NB4 (cell line): ENCODE measurements at places on chromosomes 2 and 18.
A peak's percentile ranks its signal among the peaks of the same experiment; 100 is the strongest.

DNA sequence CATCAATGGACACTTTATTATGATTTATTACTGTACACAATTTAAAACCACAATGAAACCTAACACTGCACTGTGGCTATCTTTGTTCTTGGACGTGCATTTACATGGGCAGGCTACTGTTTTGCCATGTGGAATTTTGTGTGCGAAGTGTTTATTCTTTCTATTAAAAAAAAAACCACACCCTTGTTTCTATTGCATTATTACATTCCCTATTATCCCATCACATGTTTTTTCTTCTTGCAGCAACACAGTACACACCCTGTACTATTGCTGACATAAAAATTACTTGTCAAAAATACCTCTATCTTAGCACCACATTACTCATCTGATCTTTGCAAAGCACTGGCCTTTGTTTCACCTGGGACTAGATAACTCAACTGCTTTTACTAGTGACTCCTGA lies 1.5 kb downstream of the RNF152 start:
- DNase-seq: no peak

DNA sequence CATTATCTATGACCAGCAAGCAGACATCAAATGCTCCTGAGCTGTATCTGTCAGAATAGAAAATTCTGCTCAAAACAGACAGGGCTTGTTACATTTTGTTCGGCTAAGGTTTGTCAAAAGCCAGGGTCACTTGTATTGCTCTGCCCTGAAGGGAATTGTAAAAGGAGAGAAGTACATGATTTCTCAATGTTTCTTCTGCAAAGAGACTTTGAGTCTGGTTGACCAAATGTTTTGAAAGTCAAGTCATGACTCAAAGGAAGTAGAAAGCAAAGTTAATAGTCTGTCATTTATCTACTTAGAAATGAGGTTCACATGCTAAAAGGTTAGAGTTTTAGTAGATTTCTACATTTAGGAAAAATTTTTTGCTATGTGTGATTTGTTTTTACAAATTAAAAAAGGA lies 1624.1 kb upstream of the ZEB2 start:
- DNase-seq: peak; percentile 14

DNA sequence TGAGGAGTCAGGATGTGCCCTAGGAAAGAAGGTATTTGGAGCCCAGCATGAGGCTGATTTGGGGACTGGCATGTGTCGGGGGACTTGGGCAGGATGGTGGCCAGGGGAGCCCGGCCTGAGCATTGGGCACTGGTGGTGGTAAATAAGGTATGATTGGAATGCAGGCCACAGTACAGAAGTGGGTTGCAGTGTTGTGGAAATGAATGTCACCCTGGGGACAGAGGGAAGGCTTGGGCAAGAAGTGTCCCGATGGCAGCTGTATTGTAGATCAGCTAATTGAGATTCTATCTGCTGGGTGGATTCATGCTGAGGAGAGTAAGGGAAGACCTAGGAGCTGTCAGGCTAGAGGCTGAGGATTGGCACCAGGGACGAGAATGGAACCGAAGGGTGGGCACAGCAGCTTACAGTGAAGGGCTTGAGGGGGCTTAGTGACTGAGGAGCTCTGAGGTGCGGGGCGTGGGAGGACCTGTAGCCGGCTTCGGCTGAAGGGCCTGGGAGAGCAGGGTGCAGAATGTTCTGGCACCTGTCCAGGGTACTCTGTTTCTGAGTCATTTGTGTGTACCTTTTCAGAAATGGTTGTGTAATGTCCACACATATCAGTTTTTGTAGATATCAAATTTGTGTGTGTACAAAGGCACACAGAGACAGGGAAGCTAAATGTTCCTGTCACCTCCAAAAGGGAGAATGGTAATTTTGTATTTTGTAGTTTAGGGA lies 170.2 kb downstream of the PRKCE start:
- no peak for DNase-seq

- DNase-seq: no peak
These were observed 33.9 kb upstream of the TBC1D8 start for GRCh38 chr2:101185085-101185484.

GRCh38 chr2:230921806-230922595 lies 3.0 kb downstream of the GPR55 start:
- DNase-seq: no peak

- DNase-seq: no peak
These were observed 38.1 kb downstream of the ZNF236 start for GRCh38 chr18:76860411-76860810.

- DNase-seq: peak; percentile 80
These were observed 3.5 kb downstream of the CNDP2 start for GRCh38 chr18:74499633-74500032.

GRCh38 chr18:26057344-26057773 lies 33.1 kb downstream of the SS18 start:
- no peak for DNase-seq

GRCh38 chr2:79320871-79321270 lies 161.3 kb upstream of the REG3A start:
- DNase-seq: no peak

- peak; percentile 50 for DNase-seq
These were observed 11.7 kb downstream of the LYPD6B start for GRCh38 chr2:149050188-149050587.

GRCh38 chr2:240472078-240472790 lies 36.8 kb downstream of the GPC1 start:
- DNase-seq: no peak

GRCh38 chr2:164287056-164287455 lies 334.2 kb downstream of the GRB14 start:
- DNase-seq: no peak

DNA sequence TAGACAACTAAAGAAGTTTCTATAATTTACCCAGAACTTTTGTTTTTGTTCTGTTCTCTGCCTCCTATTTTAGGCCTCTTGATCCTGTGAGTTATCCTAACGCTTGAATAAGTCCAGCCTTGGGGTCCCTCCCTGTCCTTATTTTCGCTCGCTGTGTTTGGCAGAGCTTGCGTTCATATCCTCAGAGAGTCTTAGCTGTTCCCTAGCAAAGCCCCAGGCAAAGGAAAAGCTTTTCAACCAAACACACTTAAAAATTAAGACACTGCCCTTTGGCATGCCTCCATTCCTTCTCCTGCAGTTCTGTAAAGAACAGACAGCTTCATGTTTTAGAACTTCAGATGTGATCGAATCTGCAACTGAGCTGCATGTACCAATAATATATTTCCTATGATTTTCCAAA lies 517.2 kb downstream of the SUCLG1 start:
- no peak for DNase-seq

- no peak for DNase-seq
These were observed 96.9 kb downstream of the HDAC4 start for GRCh38 chr2:239303711-239304532.

DNA sequence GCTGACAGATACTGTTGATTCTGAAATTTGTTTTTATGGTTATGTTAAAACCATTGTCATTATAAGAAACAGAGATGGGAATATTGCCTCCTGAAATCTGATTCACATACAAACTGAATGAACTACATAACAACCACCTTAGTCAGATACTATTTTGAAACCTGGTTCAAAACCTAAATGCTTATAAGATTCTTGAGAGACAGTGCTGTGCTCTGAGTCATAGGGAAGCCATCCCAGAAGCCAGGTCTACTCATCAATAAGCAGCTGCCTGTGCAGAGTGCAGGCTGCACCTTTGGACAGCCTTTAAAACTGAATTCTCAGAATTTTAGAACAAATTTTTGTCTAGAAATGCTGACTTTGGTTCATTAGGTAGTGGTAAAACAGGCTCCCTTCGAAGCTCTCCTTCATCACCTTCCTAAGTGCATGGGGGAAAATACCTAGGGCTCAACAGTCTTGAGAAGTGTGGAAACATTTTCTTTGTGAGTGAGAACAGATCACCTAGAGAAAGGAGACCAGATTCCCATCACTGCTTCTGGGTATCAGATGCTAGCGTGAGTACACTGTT lies at the start of gene SERPINB7:
SERPINB7 (plus strand) TSS at position 253 of the 565 bp plus-strand sequence. CDS start 6,955 bp downstream, outside the sequence.
- DNase-seq: no peak

- no peak for DNase-seq
These were observed 144.1 kb upstream of the MGAT5 start for GRCh38 chr2:134109725-134110124.

DNA sequence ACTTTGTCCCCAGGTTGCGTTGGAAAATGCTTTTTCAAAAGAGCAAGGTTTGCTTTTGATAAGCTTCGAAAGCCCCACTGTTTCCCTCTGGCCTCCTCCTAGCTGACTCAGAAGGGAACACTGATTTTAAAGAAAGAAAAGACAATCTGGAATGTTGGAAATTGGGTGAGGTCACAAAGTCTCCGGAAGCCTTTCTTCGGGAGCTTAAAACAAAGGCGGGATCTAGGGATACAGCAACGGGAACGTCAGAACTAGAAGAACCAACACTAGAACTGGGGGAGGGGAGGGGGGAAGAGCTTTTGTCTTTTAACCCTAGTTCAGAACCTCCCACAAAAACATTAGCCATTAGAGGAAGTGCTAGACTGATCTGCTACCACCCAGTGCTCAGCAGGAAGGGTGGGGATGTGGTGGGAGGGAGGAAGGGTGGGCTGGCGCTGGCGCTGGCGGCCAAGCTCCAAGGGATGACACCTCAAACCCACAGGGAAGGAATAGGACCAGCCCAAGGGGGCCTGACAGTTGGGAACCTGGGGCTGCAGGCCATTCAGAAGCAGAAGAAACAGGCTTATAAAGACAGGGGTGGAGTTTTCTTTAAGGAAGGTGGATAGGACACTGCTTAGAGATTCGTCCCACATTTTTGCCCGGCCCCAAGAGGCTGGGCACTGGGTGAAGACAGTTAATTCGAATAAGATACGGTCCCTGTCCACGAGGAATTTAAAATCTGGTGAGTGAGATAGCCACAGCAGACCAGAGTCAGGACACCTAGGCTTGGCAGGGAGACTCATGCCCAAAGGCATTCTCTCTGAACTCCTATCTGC lies 1.7 kb downstream of the TMSB10 start:
- DNase-seq: peak; percentile 92

GRCh38 chr18:44672506-44672905 lies 8.2 kb upstream of the SETBP1 start:
- DNase-seq: no peak

DNA sequence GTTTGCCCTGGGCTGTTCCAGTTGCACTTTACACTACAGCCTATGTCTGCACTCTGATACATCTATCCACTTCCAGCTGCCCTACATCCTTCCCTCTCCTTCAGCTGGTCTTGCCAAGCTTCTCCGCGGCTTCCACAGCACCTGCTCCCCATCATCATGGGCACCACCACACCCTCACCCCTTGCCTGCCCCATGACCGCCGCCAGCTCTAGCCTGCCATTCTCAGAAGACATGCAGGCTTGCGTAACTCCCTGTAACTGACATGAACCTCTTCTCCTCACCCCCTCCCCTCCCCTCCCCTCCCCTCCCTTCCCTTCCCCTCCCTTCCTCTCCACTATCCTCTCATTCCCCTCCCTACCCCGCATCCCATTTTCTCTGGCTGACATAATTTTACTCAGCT lies 46.0 kb downstream of the PAX8 start:
- peak; percentile 67 for DNase-seq

DNA sequence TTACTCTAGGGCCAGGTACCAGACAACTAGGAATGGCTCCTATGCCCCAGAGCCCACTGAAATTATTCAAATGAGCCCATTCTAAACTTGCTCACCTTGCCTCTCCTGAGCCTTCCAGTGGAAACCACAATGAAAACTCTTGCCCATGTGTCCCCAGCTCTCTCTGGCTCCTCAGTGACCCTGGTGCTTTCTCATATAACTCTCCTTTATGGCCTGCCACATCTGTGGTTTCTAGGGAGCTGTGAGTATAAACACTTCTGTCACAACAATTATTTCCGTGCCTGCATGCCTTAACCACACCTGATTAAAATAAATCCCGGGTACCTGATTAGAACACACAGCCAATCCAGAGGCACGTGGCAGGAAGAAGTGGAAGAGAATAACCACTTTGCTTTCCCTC lies 333.0 kb upstream of the SPRED2 start:
- no peak for DNase-seq

- peak; percentile 62 for DNase-seq
These were observed 97.9 kb upstream of the NOL4 start for GRCh38 chr18:34322365-34323289.

DNA sequence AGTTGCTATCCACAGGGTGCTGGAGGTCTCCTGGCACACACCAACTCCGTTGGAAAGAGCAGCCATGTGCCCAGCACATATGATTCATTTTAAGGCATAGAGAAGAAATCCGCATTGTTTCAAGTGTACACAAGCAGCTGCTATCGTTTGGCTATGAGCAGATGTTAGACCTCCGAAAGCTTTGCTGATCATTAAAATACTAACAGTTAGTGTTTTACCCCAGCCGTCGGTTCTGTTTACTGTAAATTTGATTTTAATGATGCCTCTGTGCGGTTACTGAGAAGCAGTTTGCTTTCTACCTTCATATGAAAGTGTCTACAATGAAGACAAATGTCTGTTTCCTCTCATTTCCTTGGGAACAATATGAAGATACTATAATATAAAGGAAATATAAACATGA lies 154.9 kb downstream of the PTGR3 start:
- no peak for DNase-seq

- DNase-seq: no peak
These were observed 25.2 kb downstream of the HS1BP3 start for GRCh38 chr2:20625491-20626391.

- DNase-seq: peak; percentile 46
These were observed 78.6 kb upstream of the RANBP2 start for GRCh38 chr2:108640731-108641130.

- no peak for DNase-seq
These were observed 54.5 kb downstream of the FAM124B start for GRCh38 chr2:224347176-224348051.

DNA sequence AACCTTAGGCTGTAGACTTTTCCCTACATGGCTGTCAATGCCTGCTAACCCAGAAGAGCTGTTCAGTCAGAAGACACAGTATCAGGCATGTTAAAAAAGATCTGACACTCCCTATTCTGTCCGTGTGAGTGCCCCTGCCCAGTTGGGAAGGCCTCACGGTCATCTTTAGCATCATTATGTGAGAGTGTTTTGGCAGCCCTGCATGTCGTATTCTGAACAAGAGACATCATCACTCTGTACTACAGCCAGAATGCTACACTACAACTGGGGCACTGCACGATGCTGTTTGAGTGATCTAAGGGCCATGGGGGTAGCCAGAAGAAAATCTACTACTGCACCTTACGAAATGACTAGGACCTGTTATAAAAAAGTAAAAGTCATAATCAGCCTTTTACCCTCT lies 67.2 kb downstream of the GREB1L start:
- no peak for DNase-seq

- DNase-seq: no peak
These were observed 3.5 kb downstream of the CPO start for GRCh38 chr2:206942592-206943478.

- DNase-seq: no peak
These were observed 735.4 kb upstream of the FANCL start for GRCh38 chr2:58976375-58977071.

GRCh38 chr2:131044075-131044756 lies 49.0 kb downstream of the FAM168B start:
- no peak for DNase-seq

DNA sequence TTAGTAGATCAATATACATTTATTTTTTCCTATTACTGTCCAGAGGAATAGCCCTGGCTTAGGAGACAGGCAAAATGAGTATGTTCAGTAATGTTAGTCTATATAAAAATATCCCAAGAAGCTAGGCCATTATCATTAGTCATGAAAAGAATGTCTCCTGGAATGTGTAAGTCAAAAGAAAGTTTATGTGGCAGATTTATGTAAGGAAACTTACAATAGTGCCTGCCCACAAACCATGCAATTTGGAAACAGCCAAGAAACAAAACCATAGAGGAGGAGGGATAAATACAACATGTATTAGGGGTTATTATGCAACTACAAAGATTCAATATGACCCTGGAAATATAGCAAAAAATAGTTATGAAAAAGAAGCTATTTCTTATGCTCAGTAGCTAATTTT lies 96.3 kb downstream of the NOL4 start:
- DNase-seq: no peak
